ENCODE measurements at places on chromosomes 2 and 18.

DNA sequence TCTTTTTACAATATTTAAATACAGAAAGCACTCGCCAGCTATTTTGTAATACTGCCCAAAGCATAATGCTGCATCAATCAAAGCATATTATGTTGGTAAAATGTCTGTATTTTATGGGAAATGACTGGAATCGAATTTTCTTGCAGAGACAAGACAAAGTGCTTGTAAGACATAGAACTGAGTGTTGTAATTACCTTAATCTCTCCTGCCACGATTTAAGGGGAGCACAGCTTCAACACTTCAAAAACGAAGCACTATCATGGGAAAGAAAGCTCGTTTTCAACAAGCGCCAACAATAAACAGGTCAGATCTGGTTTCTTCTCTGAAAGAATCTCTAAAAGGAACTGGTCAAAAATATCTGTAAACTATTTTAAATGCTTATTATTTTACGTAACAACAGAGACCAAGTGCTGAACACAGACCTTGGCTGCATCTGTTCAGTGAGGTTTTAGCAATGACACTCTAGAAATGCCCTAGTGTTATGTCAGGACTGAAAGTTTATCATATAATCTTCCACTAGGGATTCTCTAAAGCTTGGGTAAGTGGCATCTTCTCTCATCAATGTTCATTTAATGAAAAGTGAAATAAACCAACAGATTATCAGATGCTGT lies 19.0 kb downstream of the RND3 start:
- DNase-seq = no peak

DNA sequence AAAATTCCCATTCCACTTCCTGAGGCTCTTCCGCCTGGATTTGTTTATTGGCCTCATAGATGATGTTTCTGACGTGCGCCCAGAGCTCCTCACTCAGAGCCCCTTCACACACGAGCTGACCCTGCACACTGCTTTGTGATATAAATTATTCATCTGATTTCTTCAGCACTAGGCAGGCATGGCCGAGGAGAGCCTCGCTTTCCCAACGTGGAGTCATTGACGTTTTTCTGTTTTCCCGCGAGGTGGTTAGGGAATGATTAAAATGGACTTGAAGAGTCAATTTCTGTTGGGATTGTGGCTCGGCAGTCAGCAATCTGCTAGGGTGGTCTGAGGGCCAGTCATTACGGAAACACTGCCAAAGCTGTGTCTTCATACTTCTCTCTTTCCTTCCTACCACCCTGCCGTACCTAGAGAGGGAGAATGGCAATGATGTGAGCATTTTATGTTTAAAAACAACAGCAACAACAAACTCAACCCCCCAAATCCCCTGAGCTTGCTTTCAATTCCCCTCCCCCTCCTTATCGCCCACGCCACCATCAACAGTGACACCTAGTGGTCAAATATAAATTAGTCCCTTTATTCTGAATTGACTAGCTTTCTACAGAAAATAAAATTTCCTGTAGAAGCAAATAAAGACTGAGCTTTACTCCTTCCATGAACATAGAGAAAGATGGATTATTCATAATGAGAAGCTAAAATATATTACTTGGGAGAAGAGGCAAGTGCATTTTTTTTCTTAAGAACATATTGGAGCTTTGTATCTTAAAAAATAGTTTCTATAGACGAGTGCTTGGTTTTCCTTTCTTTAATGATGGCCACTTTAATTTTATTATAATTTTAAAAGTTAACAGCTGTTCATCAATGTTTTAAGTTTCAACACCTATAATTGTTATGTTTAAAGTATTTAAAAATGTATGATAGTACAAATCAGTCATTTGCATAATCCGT lies 285.1 kb downstream of the MTX2 start:
- DNase-seq = peak; percentile 73

DNA sequence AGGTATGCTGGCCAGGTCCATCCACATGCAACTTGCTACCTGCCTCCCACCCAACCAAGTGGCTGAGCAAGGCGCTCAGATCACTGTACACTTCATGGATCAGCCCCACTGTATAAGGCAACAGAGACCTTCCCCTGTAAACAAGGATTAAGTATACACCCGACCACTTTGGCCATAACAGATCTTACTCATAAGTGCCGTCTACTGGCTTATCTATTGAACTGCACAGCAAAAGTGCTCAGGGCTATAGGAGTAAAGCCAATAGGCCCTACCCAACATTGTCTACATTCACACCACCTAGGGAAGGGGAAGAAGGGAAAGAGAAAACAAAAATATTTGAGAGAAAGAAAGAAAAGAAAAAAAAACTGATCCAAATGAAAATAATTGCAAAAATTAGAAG lies 663.9 kb upstream of the LRRTM1 start:
- no peak for DNase-seq

DNA sequence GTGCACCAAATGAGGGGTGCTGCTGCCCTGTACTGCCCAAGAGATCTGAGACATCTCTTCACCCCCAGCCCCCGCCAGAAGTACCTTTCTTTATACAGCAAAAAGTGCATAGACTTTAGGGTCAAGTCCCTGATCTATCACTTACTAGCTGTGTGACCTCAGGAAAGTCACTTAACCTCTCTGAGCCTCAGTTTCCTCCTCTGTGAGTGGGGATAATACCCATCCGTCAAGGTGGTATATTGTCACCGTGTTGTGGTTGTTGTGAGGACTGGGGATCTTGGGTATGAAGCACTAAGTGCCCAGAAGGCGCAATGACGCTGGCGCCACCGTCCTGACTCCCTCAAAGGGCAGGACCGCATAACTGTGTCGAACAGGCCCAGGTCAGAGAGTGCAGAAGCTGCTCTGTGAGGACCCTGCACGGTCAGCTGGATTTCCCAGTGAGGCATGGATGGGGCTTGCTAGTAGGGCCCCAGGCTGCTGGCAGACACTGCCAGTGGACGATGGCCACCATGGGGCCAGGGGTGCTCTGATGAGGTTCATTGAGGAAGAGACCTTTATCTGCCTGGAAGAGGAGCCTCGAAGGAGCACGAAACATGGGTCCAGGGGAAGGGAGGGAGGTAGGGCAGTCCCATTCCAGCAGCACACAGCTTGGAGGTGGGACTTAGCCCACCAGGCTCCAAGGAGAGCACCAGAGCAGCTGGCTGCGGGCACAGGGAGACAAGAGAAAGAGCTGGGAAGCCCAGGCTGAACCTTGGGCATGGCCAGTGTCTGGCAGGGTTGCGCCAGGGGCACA lies 61.8 kb upstream of the LAPTM4A start:
- no peak for DNase-seq

DNA sequence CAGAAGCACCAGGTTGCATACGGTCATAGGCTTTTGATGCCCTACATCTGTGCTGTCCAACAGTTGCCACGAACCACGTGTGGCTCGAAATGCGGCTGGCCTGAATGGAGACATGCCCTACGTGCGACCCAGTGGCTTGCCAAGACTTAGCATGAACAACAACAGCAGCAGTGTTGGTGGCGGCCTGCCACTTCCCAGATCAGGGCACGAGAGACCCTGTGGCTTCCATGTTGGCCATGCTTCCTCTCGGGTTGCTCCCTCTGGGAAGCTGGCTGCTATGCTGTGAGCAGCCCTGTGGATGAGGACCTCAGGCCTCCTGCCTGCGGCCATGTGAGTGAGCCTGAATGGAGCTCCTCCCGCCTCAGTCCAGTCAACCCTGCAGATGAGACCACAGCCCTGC lies 212.3 kb downstream of the HDAC4 start:
- no peak for DNase-seq

DNA sequence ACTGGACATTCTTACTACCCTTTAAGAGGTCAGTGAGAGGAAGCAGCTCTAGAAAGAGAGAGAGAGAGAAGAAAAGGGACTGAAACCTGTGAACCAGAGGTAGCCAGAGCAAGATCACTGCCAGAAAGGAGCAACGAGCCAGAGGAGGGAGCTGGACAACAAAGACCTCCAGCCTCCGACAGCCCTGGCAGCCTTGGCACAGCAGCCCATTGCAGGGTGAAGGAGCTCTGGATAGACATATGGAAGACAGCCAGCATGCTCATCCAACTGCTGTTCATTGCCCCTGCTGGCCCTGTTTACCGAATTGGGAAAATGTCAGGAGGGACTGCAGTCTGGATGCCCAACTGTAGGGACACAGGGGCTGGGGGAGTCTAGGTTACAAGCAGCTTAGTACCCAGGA lies 228.4 kb upstream of the SLC35G4 start:
- DNase-seq = no peak

GRCh38 chr2:66495788-66496640 lies 61.1 kb downstream of the MEIS1 start:
- peak; percentile 81 for DNase-seq

DNA sequence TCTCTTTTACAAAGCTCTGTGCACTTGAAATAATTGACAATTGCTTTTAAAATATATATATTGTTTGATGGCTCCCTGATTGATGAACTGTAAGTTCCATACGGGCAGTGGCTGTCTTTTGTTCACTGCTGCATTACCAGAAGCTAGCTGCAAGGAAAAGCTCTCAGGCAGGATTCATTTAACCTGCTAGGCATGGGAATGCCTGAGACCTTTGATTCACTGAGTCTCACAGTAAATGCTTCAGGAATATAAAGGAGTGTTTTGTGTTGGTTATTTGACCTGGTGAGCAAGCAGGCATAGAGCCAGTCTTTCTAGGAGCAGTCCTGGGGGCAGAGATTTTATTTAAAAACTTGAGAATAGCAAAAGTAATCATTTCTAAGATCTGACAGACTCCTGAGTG lies 193.2 kb upstream of the ITGA4 start:
- no peak for DNase-seq

Measured in GM03348 (cell line).